ENCODE measurements at places on chromosomes 1 and 21.

GRCh38 chr1:108140177-108140576 is 60.0 kb downstream of the SLC25A24 start:
- DNase-seq, result no peak

GRCh38 chr21:44324854-44325107 is 14.4 kb downstream of the CFAP410 start:
- DNase-seq, result no peak

DNA sequence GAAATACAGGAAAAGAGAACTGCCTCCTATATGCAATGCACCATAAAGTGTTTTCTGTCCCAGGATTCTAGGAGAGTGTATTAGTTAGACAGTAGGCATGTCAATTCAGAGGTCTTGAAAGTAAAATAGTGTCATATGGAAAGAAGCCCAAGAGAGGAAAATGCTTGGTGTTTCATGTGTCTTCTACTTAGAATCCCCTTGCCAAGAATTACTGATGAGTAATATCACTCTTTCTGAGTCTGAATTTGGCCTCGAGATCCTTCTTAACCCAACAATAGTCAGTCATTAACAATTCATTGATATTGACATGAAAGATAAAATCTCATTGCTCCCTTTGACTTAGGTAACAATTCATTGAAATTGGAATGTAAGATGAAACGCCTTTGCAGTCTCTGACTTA is 972.2 kb downstream of the TTLL7 start:
- DNase-seq, result no peak

- no peak for DNase-seq
These were observed 88.3 kb upstream of the NGF start for GRCh38 chr1:115426231-115426771.

DNA sequence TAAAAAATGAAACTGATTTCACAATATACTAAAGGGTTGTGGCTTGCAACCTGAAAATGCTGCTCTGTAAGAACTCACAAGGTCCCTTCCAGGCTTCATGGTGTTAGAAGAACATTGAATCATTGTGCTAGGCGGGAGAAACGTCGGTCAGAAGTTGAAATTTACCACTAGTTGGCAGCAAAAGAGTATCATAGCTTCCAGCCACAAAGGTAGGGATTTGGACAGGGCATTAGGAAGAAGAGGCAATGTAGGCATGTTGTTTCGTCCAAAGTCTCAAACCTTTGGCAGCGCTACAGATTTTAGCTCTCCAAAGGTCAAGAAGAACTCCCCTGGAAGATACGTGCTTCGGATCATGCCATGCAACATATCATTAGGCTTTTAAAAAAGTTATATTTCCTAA is 62.5 kb upstream of the ZP4 start:
- DNase-seq, result no peak

DNA sequence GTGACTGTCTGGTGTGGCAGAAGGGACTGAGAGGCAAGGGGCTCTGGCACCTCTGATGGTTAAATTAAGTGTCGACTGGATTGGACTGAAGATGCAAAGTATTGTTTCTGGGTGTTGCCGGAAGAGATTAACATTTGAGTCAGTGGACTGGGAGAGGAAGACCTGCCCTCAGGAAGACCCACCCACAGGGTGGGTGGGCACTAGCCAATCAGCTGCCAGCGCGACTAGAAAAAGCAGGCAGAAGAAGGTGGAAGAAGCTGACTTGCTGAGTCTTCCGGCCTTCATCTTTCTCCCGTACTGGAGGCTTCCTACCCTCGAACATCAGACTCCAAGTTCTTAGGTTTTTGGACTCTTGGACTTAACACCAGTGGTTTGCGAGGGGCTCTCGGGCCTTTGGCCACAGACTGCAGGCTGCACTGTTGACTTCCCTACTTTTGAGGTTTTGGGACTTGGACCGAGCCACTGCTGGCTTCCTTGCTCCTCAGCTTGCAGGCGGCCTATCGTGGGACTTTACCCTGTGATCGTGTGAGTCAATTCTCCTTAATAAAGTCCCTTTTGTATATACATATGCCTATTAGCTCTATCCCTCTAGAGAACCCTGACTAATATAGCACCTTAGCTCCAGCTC is 79.6 kb downstream of the KAZN start:
- no peak for DNase-seq

DNA sequence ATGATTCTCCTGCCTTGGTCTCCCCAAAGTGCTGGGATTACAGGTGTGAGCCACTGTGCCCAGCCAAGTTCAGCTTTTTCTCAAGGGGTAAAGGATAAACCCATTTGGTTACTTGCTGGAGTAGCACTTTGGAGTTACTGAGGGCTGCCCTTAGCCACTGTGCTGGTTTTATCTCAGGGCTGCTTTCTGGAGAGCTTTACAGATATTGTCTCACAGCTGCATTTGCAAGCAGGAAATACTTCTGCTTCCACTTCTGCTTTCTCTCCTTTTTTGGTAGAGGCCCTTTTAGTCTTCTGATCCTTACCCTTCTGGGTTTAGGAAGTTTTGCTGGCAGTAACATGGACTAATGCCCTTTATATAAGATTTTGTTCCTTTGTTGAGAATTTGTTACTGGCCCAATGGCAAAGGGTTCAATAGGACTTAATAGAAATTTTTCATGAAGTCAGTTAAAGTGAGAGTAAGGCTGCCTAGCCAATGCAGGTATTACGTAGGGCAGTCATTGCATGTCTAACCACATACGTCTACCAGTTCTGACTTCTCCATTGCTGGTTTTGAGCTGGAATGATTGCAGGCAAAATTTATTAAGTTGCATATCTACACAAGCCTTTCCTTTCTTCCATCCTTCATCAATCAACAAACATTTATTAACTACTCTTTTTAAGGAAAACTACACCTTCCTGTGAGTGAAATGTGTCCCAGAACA is 24.4 kb downstream of the CAP1 start:
- DNase-seq, result no peak
